ENCODE measurements at places on chromosomes 5 and 9.

DNA sequence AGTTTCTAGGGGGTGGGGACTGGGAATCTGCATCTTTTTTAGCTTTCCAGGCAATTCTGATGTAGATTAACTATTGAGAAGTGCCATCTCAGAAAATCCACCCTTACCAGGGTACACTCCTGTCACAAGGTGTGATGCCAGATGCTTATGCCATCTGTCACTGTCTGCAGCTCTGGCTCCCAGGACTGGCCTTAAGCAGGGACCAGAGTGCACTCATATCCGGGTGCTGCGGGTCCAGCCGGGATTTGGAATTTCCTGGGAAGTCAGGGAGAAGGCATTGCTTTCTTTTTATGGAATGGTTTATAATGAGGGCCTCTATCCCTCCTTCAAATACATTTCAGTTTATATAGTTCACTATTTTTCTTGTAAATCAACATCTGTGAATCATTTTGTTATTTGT is 92.6 kb downstream of the TMEM174 start:
- no peak for DNase-seq

- no peak for DNase-seq
Measured at GRCh38 chr9:133834080-133834976, 96.2 kb upstream of the SARDH start.

- DNase-seq, result no peak
Measured at GRCh38 chr5:140821375-140822280, at the start of gene PCDHA5. Gene PCDHA5 (plus strand): TSS chr5:140821613.

DNA sequence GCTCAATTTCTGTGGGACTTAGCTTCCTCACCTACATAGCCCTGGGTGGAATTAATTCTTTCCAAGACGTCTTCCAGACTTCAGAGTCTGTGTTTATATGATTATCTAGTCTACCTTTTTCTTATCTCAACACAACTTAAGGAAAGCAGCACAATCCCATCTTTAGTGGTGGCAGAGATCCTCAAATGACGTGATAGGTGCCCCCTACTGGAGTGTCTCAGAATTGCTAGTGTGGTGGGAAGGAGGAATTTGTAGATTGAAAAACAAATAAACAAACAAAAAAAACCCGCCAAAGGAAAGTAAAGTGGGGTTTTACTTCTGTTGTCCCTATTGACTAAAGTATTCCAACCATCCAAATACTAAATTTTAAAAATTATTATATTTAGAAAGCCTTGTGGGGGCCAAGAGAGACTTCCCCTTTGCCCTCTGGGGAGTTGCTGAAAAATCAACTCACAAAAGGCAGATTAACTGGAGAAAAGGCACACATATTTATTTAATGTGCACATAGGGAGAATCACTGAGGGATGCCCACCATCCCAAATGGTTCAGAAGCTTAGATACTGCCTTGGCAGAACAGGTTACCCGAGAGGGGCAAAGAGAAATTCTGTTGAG is 283.3 kb downstream of the TMEM167A start:
- no peak for DNase-seq

Data from CD4-positive, alpha-beta T cell treated with Interferon gamma for 1 hour (primary cell).